Activated CD4-positive, alpha-beta T cell treated with anti-CD3 and anti-CD28 coated beads for 36 hours (primary cell): ENCODE measurements at places on chromosomes 11 and 22. TPM values are rescaled to one million over a fixed set of nuclear protein-coding genes. Genes with fewer than 3 reads are reported as not detected.

The SLC25A45 gene
- 14.3 TPM for total RNA-seq

The GLB1L3 gene
- total RNA-seq = 12.2 TPM

The NELL1 gene
- not detected for total RNA-seq

The PAMR1 gene
- total RNA-seq = not detected

The THRSP gene
- total RNA-seq = not detected

The ASRGL1 gene
- total RNA-seq = 1.2 TPM

The NDUFA6 gene
- 144 TPM for total RNA-seq

The LIF gene
- 105 TPM for total RNA-seq

DNA sequence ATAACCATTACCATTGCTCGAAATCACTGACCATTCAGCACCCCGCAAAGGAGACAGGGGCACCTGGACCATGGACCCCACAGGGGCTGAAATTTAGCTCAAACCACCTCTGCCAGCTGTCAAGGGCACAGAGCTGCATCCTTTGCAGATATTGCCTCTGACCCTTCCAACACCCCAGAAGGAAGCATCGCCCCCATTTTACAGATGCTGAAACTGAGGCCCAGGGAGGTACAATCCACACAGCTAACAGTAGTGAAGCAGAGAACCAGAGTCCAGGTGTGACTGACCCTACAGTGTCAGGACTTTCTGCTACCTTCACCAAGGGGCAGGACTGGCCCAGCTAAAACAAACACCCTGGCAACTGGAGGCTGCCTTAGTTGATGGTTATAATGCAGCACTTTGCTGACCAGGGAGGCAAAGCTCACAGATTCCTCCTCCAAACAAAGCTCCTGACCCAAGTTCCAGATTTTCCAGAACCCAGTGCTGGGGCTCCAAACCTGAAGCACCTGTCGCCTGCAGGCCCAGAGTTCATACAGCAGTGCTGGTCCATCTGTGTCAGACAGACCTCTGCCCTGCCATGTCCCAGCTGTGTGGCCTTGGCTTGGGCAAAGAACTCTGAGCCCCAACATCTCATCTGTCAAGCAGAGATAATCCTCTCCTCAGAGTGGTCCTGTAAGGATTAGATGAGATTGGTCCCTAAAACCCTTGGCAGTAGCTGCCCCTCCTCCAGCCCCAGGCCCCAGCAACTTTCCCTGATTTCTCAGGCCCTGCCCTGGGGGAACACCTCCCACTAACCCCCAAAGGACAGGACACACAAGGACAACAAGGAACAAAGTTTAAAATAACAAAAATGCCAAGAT is 15.2 kb upstream of the ARAP1 start:
- H3K27me3 ChIP-seq = no peaks in the 10 kb centered on the region
- DNase-seq = no peak
- peaks cover 13% of the 10 kb centered on the region for H3K4me1 ChIP-seq

GRCh38 chr11:44979543-44980399 is 29.1 kb upstream of the TP53I11 start:
- H3K36me3 ChIP-seq = no peaks in the 10 kb centered on the region
- H3K4me1 ChIP-seq = peaks cover 10% of the 10 kb centered on the region
- no peaks in the 10 kb centered on the region for H3K27me3 ChIP-seq

DNA sequence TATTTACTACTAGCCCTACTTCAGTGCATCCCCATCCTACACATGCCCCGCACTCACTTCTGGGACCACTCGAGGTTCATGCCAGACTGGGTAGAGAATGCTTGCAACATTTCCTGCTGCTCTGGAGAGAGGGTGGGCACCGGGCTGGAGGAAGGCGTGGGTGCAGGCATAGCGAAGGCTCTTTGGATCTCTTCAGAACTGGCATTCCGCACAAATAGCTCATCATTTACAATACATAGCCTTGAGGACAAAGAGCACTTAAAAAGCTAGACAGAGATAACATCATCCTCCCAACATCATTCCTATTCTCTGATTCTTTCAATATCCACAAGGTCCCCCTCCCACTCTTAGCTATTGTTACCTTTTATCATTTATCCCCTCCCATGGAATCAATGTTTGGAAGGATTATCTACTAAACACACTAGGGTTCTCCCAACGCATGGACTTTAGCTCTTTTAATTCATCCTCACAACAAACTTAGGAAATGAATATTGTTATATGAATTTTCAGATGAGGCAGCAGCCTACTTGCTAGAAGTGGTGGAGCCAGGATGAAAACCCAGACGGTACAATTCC is 2.5 kb upstream of the TMEM223 start:
- peak overlapping the region; percentile 75 for H3K27ac ChIP-seq
- H3K4me1 ChIP-seq = peaks cover 29% of the 10 kb centered on the region
- H3K4me3 ChIP-seq = no peak overlapping the region
- no peak for DNase-seq

- H3K36me3 ChIP-seq = no peaks in the 10 kb centered on the region
- peaks cover 20% of the 10 kb centered on the region for H3K4me1 ChIP-seq
- H3K4me3 ChIP-seq = no peak overlapping the region
Measured at GRCh38 chr22:37545703-37546436, 14.4 kb upstream of the CDC42EP1 start.

DNA sequence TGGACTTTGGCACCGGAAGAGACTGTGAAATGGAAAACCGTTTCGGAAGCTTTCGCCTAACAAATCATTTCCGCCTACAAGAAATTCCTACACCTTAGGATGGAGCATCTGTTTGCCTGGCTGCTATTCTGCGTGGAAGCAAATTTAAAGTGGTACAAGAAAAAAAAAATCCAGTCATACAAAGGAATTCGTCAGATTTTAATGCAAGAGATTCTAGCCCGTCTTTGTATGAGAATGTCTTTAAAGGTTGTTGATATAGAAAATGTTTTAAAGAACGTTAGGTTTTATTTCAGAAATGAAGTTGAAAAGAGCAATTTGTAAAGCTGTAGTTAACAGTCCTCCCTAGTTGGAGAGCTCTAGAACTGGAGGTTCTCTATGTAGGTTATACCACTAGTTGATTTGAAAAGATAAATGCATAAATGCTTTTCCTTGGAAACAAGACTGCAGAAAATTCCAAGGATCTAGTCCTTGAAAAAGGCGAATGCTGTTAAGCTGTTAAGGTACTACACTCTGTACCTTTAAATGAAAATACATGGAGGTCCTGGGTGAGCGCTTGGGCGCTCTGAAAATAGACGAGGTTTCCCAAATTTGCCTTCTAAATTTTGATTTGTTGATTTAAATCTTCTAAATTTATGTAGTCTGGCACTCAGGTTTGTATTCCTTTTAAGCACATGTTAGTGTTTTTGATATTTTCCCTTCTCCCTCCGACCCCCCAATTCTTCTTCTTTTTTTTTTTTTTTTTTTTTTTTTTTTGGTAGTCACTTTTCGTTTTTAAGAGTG is 2.4 kb downstream of the NCR3LG1 start:
- H3K36me3 ChIP-seq = peaks cover 5% of the 10 kb centered on the region
- peaks cover 11% of the 10 kb centered on the region for H3K27me3 ChIP-seq
- peaks cover 35% of the 10 kb centered on the region for H3K4me1 ChIP-seq
- H3K27ac ChIP-seq = peak overlapping the region; percentile 55

- H3K4me1 ChIP-seq = no peaks in the 10 kb centered on the region
- DNase-seq = no peak
- H3K36me3 ChIP-seq = no peaks in the 10 kb centered on the region
- H3K4me3 ChIP-seq = no peak overlapping the region
- no peak overlapping the region for H3K27ac ChIP-seq
- no peaks in the 10 kb centered on the region for H3K27me3 ChIP-seq
Measured at GRCh38 chr22:28208036-28208435, 289.0 kb upstream of the PITPNB start.

GRCh38 chr22:32123657-32124056 is 35.4 kb downstream of the C22orf42 start:
- peaks cover 7% of the 10 kb centered on the region for H3K4me1 ChIP-seq
- H3K27me3 ChIP-seq = no peaks in the 10 kb centered on the region
- no peak for DNase-seq
- H3K4me3 ChIP-seq = no peak overlapping the region
- no peak overlapping the region for H3K27ac ChIP-seq

- no peak overlapping the region for H3K4me3 ChIP-seq
- no peaks in the 10 kb centered on the region for H3K4me1 ChIP-seq
- H3K36me3 ChIP-seq = no peaks in the 10 kb centered on the region
- H3K27me3 ChIP-seq = peaks cover 14% of the 10 kb centered on the region
- DNase-seq = no peak
Measured at GRCh38 chr11:79174045-79175008, 266.5 kb downstream of the TENM4 start.

GRCh38 chr11:33687733-33688479 is 12.7 kb downstream of the C11orf91 start:
- no peaks in the 10 kb centered on the region for H3K36me3 ChIP-seq
- no peak overlapping the region for H3K27ac ChIP-seq
- H3K4me3 ChIP-seq = no peak overlapping the region
- H3K4me1 ChIP-seq = peaks cover 16% of the 10 kb centered on the region
- peaks cover 11% of the 10 kb centered on the region for H3K27me3 ChIP-seq

- no peak for DNase-seq
- H3K4me1 ChIP-seq = peaks cover 27% of the 10 kb centered on the region
- H3K27me3 ChIP-seq = no peaks in the 10 kb centered on the region
- H3K27ac ChIP-seq = no peak overlapping the region
- H3K36me3 ChIP-seq = peaks cover 5% of the 10 kb centered on the region
Measured at GRCh38 chr22:45683248-45683647, 11.6 kb downstream of the ATXN10 start.

DNA sequence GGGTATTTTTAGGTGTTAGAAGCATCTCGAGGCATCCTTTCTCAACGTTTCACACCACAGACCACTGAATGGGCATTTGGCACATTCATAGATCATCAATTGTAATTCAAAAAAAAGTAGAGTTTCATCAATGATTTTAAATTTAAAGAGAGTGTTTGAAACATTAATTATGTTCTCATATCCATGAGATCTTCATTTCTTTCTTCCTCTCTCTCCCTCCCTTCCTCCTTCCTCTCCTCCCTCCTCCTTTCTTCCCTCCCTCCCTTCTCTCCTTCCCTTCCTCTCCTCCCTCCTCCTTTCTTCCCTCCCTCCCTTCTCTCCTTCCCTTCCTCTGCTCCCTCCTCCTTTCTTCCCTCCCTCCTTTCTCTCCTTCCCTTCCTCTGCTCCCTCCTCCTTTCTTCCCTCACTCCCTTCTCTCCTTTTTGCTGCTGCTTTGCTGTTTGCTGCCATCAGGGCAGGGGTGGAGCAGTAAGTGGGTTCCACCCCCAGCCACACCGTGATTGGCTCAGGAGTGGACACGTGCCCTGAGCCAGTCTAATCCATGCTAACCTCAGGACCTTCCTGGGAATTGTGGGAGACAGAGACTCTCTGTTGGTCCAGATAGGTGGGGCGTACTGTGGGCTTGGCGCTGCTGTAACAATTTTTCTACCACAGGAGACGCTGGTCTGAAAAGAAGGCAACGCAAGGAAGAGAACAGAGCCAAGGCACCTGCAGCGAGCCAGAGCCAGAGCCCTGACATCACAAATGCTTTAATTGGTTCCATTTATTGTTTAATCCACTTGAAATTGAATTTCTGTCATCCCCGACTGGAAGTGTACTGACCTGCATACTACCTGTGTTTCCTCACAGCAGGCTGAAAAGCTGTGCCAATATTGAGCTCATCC is 33.7 kb upstream of the APOBEC3A start:
- no peak overlapping the region for H3K27ac ChIP-seq
- H3K4me1 ChIP-seq = peaks cover 9% of the 10 kb centered on the region
- H3K27me3 ChIP-seq = peaks cover 33% of the 10 kb centered on the region
- no peaks in the 10 kb centered on the region for H3K36me3 ChIP-seq
- no peak for DNase-seq
- H3K4me3 ChIP-seq = no peak overlapping the region

DNA sequence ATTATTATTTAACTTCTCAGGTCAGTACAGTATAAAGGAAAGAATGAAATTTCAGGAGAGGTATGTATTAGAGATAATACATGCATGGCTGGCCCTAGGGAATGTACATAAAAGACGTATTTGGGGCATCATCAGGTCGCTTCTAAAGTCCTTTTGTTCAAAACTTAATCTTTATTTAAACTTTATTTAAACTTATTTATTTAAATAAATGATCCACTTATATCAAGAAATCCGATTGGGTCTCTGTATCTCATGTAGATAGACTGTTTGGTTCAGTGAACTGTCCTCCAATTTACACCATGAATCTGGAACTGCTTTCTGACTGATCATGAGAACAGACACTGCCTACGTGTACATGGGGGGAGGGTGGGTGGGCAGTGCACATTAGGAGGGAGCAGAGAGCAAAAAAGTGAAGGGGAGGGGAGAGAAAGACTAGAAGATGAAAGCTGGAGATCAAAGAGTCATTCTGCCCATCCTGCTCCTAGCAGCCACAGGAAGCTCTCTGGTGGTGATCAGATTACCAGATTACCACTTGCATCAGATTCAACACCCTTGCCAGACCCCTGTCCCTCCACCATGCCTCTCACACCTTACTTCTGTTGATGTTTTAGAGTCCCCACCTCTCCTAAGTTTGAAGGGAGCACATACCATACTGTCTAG is 92.1 kb upstream of the MTMR2 start:
- H3K36me3 ChIP-seq = peaks cover 2% of the 10 kb centered on the region
- no peaks in the 10 kb centered on the region for H3K27me3 ChIP-seq
- no peak overlapping the region for H3K4me3 ChIP-seq
- DNase-seq = peak; percentile 36
- peak overlapping the region; percentile 68 for H3K27ac ChIP-seq

DNA sequence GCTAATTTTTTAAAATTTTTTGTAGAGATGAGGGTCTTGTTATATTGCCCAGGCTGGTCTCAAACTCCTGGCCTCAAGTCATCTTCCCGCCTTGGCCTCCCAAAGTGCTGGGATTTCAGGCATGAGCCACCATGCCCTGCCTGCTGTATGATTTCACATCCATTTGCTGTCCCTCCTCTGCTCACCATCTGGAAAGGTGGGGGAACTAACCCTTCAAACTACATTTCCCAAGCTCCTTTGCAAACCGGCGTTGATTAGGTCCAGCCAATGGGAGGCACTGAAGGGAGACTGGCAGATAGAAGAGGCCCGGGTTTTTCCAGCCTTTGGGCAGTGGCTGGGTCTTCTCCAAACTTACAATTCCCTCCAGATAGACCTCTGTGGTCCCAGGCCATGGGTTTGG is 19.3 kb downstream of the RFPL1 start:
- no peak overlapping the region for H3K4me3 ChIP-seq
- no peaks in the 10 kb centered on the region for H3K27me3 ChIP-seq
- H3K4me1 ChIP-seq = no peaks in the 10 kb centered on the region

DNA sequence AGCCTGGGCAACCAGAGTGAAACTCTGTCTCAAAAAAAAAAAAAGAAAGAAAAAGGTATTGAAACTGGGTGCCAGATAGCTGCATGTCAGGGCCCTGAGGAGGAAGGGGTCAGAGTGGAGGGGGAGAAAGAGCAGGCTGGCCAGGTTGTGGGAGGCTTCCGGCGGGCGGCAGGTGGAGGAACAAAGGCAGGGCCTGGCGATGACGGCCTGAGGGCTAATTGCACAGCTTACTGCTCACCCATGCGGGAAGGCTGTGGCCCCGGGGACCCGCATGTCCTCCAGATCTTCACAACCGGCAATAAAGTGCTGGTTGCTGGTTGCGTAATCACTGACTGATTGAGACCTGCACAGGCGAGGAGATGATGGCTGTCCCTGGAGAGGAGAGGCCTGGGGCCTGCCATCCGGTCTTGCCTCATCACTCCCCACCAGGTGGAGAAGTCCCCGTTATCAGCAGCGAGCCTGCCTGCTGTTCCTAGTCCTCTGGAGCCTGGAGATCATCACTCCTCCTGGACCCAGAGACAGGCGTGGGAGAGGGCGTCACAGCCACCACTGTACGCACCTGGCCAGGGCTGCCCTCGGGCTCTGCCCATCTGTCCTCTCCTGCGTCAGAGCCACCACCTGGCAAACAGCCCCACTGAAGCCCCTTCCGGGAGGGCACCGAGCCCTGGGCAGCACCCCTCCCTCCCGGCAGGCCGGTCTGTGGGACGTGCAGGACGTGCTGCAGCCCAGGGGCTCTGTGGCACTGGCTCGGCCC is 18.7 kb downstream of the H19 start:
- no peaks in the 10 kb centered on the region for H3K4me1 ChIP-seq
- H3K36me3 ChIP-seq = no peaks in the 10 kb centered on the region
- H3K27me3 ChIP-seq = no peaks in the 10 kb centered on the region
- no peak overlapping the region for H3K4me3 ChIP-seq
- no peak overlapping the region for H3K27ac ChIP-seq
